Daoy (cell line): ENCODE measurements at places on chromosomes 1 and 21. TPM values are rescaled to one million over a fixed set of nuclear protein-coding genes. Genes with fewer than 3 reads are reported as not detected.

The LPAR3 gene
- total RNA-seq: 0.91 and 1.4 TPM in 2 replicates

DNA sequence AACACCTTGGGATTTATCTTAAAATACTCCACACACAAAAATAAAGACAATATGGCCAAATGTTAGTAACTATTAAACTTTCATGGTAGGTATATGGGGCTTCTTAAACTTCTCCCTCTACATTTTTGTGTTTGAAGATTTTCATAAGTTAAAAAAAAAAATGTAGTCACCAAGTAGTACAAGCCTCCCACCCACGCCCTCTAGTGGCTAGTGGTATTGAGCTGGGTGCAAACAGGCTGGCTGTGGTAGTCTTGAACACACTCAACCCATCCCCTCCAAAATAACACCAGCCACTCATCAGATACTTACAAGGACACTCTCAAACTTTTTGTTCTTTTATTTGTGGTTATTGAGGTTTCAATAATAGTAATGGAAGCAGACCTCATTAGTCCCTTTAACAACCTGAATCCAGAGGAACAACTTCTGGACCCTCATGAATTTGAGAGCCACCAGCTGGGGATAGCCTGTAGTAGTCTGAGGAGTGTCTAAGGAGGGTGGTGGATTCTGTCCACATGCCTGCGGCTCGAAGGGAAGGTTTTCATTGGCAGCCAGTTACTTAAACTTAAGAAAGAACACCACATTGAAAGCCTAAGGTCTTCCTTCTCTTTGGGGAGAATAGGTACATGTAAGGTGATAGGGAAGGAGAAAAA lies 15.6 kb downstream of the RD3 start:
- DNase-seq: peak; percentile 78

DNA sequence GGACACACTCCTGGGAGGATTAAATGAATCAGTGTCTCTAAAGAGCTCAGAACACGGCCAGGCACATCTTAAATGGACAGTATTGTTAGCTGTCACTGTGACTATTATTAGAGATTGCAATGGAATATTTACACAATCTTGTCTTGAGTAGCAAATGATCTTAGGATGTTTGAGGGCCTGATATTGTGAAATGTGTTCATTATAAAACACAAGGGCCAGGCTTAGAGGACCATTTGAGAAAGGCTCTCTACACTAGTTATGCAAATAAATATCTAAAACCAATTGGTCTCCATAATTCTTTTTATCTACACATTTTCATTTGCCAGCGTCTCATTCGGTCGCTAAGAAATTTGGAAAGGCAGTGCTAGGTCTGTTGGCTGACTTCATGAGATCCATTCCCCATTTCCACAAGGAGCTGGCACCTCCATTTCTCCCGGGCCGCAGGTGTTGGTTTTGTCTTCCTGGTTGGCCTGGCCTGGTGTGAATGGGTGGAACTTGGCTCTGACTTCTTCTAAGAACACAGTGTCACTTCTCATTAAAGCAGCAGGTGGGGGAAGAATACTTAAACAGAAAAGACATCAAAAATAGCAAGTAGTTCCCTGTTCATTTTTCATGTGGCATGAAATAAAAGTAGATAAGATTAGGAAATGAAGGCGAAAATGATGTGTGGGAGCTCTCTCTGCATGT lies 56.0 kb upstream of the PLXNA2 start:
- DNase-seq: no peak

DNA sequence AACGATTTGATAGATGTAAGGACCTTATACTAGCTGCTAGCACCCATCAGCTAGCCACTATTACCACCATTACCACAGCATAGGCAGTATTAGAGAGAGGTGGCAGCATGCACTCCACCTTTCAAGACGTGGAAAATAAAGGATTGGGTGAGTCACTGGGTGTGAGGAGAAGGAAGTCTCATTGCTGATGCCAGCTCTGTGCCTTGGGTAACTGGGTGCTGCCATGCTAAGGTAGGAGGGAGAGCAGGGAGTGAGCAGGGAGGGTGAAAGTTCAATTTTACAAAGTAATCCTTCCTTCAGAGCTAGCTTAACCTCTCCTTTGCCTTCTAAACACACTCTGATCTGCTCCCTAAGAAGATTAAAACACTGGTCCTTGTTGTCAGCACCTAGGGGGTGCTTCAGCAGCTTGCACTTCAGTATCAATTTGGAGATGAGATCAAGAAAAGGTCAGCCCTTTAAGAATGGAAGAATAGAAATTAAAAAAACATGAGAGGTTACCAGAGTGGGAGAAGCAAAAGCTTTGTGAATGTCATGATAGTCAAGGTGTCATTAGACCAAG lies 1.8 kb upstream of the LIN9 start:
- DNase-seq: peak; percentile 17

DNA sequence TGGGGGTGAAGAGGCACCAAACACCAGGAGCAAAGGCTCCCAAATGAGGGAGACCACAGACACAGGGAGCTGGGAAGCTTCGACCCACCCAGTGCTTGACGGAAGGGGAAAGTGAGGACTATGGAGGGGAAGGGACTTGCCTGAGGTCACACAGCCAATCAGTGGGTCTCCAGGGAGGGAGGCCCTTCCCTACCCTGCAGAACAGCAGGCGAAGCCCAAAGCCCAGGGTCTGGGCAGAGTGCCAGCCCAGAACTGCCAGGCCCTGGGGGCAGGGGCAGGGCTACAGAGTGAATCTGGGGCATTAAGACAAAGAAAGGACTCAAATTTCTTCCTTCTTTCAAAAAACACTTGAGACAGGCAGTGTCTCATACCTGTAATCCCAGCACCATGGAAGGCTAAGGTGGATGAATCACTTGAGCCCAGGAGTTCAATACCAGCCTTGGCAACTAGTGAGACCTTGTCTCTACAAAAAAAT lies 45.5 kb upstream of the ECE1 start:
- DNase-seq: peak; percentile 82

DNA sequence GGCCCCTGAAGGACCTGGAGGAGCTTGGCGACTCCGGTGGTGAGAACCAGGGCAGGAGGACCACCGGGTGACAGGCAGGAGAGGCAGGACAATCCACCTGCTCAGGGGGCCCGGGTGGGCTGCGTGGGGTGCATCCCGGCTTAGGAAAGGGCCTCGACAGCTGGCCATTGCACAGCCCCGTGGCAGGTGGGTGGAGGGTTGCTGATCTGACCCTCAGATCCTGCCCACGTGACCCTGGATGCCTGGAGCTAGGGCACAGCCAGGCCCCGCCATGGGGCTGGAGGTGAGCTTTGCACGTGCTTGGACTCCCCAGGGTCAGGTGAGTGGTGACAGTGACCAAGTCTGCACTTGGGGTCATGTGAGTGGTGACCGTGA lies 35.5 kb upstream of the SLC19A1 start:
- no peak for DNase-seq

DNA sequence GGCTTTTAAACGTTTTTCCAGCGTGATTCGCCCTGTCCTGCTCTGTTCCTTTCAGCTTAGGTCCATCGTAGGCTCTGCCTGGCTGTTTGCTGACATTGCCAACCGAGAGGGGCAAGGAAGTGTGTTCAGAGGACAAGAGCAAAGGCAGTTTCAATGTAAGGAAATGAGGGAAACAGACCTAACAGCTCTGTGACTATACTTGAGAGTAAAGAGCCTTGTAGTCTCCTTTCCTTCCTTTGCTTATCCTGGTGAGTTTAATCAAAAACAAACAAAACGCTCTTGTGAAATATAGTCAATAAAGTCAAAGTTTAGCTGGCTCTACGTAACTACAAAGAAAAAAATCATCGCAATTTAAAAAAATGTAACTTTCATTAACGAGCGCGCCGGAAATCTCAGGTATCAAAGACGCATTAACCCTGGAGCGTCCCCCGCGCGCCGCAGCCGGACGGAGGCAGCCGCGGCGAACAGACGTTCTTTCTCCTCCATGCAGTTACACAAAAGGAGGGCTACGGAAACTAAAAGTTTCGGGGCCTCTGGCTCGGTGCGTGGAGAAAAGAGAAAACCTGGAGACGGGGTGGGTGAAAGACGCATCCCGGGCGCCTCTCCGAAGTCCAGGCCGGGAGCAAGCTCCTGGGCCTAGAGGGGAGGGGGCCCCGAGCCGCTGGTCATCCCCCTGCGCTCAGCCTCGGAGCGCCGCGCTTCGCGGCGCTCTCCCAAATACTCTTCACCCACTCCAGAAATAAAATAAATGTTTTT lies 617 bp upstream of the ADGRL2 start:
- DNase-seq: peak; percentile 80

DNA sequence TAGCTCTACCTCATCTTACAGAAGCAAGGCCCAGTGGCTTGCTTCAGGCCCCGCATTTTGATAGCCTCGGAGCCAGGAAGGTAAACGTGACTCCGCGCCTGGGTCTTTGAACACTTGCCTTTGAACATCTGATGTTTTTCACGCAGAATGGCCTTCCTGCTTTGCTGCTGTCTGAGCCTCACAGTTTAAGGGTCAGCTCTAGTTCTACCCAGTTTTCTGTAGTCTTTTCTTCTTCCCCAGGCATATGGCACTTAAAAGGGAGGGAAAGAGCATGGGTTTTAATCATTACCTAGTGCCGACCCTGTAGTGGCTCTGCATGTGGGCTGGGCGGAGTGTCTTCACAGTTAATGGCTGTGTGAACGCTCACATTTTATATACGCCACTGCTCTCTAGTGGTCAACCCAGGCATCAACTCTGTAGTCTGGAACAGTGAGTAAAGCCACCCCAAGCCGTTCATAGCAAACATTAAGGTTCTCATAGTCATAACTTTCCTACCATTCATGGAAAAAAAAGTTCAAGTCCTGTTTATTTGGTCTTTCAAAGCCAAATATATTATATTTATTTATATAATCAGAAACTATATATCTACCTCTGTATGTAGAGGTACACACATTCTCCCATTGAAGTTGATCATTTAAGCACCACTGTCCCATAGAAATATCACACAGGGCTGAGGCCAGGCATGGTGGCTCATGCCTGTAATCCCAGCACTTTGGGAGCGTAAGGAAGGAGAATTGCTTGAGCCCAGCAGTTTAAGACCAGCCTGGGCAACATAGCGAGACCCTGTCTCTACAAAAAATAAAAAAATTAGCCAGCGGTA lies 78.1 kb downstream of the IER5 start:
- DNase-seq: peak; percentile 73

- DNase-seq: no peak
Measured at GRCh38 chr1:27106561-27107323, 48.2 kb downstream of the SLC9A1 start.

- DNase-seq: peak; percentile 85
Measured at GRCh38 chr1:233294913-233295236, 650 bp downstream of the PCNX2 start.

DNA sequence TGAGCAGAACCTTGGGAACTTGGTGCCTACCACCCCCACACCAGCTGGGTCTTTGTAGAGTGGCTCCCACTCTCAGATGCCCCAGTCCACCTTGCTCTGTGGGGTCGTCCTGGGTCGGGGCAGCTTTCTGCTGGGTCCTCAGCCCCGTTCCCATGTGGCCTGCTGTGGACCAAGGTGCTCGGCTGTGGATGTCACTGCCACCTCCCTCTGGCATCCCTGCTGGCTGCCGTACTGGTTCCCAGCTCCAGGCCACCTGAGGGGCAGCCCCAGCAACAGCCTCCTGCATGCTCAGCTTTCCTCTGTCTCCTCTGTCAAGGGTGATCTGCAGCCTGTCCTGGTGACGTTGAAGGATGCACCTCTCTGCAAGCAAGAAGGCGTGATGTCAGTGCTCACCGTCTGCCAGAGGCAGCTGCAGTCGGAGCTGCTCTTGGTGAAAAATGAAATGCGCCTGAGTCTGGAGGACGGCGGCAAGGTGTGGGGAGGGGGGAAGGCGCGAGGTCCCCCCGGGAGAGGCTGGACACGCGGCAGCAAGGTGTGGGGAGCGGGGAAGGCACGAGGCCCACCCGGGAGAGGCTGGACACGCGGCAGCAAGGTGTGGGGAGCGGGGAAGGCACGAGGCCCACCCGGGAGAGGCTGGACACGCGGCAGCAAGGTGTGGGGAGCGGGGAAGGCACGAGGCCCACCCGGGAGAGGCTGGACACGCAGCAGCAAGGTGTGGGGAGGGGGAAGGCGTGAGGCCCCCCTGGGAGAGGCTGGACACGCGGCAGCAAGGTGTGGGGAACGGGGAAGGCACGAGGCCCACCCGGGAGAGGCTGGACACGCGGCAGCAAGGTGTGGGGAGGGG lies 45.9 kb upstream of the DIP2A start:
- no peak for DNase-seq

DNA sequence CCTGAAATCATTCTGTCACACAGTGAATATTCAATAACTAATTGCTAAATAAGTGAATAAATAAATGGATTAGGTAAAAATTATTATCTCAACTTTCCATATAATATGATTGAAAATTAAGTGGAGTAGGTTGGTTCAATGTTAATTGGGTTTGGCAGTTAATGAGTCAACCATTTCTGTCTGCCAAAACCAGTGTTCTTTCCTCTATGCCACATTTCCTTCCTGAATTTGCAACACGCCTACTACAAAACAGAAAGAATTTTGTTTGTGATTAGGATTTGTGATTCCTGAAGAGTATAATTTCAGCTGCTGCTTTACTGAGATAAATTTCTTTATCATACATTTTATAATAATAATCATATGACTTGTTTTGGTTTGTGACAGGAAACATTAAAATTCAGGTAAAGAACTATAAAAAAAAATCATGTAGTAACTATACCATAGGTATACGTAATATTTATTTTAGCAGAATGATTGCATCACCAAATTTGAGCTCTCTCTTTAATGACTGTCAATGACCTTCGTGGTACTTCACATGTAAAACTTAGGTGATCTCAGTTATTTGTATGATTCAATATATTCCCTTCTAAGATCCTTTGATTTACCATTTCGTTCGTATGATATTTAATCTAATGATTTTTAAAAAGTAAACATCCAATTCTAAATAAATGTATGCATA lies 241.3 kb downstream of the KCNT2 start:
- DNase-seq: no peak

DNA sequence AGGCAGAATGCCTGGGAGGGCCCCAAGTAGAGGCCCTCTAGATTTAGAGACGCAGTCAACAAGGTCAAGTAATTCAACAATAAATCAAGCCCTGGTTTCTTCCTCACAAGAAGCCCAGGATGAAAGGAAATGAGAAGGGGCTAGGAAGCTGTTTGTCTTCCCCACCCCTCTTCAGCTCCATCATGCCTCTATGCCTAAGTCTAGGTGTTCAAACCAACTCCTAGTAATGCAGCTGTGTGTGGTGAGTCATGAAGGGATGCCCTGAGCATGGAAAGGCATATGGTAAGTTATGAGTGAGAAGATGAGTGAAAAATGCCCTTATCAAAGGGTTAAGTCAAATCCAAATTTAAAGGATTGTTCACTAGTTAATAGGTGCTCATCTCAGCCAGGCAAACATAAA lies 339.5 kb downstream of the KCNH1 start:
- DNase-seq: no peak
